T-helper 1 cell (primary cell): ENCODE measurements at places on chromosomes 4 and X.

DNA sequence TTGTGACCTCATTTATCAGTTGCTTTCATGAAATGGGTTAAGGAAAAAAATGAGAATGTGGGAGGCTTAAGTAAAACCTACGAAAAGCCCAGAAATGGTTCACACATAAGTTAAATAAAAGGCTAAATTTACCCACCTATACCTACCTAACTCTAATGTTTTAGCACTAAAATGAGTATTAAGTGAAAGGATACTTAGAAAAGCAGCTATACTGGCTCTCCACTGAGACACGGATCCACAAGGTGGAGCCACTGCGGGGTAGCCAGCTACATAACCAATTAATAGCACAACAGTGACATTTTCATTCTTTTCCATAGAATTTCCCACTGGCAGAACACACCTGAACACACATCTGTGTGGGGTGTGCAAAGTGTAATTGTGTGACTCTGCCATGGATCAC lies 101.9 kb downstream of the MAML3 start:
- DNase-seq: no peak

DNA sequence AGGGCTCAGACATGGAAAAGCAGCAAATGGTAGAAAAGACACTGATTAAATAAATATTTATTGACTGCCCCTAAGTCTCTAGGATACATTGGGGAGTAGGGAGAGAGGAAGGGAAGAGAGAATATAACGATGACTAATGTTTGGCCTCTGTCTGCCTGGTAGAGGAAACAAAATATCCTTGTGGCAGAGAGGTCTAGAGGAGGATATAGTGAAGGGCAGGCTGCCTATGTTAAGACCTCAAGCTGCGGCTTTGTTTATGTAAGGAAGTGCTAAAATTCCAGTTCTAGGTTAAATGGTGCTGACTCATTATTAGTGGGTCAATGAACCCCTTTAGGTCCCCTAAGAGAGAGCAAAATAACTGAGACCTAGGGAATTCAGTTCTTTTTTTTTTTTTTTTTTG lies 427.3 kb upstream of the FTHL17 start:
- DNase-seq: no peak

DNA sequence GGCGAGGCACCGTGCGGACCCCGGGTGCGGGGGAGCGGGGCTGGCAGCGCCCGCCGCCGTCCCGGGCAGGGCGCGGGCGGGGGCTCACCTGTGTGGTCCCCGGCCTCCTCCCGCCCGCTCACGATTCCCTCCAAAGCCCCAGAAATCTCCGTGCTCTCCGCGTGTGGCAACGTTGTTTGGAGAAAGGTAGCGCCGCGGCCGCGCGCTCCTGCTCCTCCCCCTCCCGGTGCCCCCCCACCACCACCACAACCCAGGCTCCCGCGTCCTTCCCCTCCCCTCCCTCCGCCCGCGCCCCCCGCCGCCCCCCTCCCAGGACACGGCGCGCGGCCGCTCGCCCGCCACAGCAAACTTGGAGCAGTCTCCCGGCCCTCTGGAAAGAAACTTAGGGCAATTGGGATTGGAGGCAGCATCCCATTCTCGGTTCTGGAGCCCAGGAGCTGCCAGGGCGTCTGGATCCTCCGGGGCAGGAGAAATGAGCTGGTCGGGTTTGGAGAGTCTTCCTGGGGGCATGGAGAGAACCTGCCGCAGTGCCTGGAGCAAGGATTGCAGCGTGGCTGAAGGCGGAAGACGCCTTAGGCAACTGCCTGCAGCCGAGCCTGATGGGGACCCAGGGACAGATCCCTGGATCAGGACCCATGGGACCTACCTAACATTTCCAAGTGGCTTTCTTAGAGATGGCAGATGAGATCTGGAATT lies 855 bp downstream of the KLF3 start:
- DNase-seq: no peak

DNA sequence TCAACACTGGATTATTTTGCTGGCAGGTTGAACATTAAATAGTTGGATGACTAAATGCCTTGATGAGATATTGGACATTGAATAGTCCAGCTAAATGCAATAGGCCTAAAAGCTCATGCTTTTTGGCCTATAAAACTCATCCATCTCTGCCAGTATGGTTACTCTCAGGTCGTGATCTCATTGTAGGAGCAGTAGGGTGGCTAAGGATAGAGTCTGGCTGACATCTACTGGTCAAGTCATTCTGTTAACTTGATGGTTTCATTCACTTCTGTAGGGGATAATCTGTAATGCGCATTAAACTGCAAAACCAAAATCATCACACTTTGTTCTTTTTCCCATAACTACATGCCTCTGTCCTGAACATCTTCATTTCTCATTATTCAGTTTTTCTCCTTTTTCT lies 227.0 kb downstream of the DKK2 start:
- DNase-seq: no peak
